ENCODE measurements at places on chromosomes 4 and X.

DNA sequence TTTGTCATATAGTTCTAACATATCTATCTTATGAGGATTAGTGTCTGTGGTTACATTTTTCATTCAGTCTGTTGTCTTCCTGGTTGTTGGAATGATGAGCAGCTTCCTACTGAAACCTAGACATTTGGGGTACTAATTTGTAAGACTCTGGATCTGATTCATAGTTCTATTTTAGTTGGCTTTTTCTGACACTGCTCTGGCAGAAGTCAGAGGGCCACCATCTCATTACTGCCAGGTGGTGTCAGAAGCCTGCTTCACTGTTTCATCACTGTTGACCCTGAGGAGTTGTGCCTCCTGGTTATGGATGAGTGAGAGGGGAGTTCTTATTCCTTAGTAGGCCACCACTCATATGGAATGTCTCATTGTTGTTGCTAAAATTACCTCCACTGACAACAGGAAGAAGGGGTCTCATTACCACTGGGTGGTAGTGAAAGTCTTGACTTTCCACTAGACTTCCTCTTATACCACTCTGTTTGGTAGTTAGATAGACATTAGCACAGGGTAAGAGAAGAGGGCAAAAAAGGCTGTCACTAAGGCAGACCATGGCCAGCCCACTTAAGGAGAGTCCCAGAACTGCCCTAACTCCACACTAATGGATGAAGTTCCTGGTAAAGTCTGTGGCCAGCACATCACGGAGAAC is 395.2 kb downstream of the SPOCK3 start:
- DNase-seq: no peak

GRCh38 chr4:98341309-98341708 is 80.1 kb downstream of the RAP1GDS1 start:
- DNase-seq: no peak

DNA sequence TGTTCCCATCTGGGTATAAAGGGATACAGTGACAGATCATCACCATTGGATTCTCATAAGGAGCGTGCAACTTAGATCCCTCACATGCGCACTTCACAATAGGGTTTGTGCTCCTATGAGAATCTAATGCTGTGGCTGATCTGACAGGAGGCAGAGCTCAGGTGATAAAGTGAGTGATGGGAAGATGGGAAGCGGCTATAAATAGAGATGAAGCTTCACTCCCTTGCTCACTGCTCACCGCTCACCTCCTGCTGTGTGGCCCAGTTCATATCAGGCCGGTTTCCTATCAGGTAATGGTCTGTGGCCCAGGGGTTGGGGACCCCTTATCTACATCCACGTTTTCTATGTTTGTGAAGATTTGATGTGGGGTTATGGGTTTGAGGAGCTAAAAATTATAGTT is 43.7 kb downstream of the FAT4 start:
- DNase-seq: no peak

GRCh38 chr4:25592736-25593135 is 62.9 kb upstream of the SLC34A2 start:
- DNase-seq: no peak

DNA sequence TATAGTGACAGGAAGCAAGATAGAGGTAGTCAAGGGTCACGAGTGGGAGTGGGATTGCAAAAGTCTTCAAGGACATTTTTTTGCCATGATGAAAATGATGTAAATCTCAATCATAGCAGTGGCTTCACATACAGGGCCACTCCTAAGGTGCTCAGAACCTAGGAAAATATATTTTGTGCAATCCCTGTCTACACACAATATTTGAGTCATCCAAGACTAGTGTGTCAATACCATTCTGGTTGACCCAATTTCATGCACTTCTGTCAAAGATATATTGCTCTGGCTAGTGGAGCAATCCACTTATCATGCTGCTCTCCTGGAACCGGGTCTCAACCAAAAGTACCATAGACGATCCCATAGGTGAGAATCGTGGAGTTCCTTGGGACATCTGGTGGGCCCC is 24.2 kb upstream of the XPNPEP2 start:
- no peak for DNase-seq

DNA sequence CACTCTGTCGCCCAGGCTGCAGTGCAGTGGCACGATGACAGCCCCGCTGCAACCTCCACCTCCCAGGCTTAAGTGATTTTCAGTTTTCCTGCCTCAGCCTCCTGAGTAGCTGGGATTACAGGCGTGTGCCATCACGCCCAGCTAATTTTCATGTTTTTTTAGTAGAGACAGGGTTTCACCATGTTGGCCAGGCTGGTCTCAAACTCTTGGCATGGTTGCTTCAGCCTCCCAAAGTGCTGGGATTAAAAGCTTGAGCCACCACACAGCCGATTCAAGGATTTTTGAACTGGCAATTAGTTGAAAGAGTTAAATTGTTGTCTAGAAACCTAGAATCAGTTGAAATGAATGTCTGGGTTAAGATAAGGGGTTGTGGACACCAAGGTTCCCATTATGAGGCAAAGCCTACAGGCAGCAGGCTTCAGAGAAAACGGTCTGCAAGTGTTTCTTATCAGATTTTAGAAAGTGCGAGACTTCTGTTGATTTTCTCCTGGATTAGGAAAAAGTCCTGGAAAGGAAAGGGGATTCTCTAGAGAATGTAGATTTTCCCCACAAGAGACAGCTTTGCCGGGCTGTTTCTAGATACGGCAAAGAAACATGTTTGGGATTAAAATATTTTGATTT is 8.3 kb upstream of the CCNI start:
- DNase-seq: no peak

GRCh38 chr4:85790582-85790981 is 315.6 kb downstream of the ARHGAP24 start:
- no peak for DNase-seq

DNA sequence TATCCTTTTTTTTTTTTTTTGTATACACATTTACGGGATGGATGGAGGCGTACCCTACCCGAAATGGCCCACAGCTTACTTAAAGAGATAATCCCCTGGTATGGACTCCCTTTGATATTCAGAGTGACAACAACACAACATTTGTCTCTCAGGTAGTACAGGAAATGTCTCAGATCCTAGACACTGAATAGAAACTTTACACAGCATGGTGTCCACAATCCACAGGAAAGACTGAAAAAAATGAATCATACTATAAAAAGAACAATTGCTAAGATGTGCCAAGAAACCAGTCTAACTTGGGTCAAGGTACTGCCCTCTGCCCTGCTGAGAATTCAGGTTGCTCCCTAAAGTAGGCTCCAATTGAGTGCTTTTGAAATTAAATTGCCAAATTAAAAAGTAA is 100.8 kb upstream of the LANCL3 start:
- DNase-seq: no peak

DNA sequence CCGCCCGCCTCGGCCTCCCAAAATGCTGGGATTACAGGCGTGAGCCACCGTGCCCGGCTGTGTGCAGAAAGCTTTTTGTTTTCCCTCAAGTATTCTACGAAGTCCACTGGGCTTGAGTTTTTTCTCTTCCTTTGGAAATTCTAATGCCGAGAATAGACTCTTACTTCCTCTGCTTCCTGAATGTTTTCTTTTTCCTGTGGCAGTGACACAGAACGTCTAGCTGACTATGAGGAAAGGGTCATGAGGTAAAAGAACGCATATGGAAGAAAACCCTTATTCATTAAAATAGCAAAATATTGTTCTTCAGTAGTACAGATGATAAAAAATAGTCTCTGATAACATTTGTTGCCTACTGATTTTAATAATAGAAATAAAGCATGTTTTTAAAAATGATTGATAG is 4.9 kb upstream of the SLC25A4 start:
- DNase-seq: no peak

GRCh38 chrX:119194621-119195020 is 41.5 kb upstream of the PGRMC1 start:
- no peak for DNase-seq

GRCh38 chrX:29580560-29580959 is 634.8 kb upstream of the MAGEB2 start:
- DNase-seq: no peak
